ENCODE measurements at places on chromosomes 12 and 14.

DNA sequence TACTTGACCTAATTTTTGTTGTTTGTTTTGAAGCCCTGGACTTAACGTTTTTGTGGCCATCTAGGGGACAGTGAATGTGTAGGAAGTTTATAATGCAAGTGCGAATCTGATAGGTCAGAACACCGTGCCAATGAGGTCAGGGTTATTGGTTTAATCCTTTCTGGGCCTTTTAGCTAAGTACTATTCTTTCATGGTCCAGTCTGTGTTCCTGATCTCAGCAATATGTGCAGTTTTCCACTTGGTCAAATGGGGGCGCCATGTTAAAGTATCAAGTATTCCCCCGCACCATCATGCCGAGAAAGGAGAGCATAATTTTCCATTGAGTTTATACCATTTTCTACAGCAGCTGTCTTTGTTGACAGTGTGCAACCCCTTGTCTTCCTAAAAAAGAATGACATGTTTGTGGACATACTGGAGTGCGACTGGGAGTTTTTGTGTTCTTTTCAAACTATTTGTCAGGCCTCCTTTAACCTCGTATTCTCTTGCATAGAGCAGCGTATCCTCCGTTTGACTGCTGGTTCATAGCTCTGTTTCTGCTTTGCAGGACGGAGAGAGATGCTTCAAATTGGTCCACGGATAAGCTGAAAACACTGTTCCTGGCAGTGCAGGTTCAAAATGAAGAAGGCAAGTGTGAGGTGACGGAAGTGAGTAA, 1.3 kb downstream of the AHSA1 start:
- DNase-seq = peak; percentile 76

- no peak for DNase-seq
Measured at GRCh38 chr14:46571970-46572369, 79.6 kb downstream of the RPL10L start.

DNA sequence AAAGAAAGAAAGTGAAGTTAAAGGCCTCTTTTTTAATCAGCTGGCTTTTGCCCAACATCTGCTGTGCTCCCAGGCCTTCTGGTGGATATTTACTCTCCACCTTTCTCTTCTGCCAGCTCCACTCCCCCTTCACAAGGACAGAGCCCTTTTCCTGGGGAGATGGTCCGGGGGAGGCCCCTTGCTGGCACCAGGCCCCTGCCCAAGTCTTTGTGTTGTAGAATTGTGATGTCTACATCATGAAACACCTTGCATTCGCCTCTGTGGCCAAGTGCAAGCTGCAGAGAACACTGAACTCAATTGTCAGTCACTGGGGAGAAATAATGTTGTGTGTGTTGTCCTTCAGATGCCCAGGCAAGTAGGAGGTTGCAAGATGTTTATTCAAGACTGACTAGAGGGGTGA, 150.3 kb downstream of the DPF3 start:
- no peak for DNase-seq

- no peak for DNase-seq
Measured at GRCh38 chr12:79615596-79616560, 74.9 kb downstream of the PAWR start.

GRCh38 chr12:29012673-29013072, 136.4 kb upstream of the FAR2 start:
- DNase-seq = no peak

DNA sequence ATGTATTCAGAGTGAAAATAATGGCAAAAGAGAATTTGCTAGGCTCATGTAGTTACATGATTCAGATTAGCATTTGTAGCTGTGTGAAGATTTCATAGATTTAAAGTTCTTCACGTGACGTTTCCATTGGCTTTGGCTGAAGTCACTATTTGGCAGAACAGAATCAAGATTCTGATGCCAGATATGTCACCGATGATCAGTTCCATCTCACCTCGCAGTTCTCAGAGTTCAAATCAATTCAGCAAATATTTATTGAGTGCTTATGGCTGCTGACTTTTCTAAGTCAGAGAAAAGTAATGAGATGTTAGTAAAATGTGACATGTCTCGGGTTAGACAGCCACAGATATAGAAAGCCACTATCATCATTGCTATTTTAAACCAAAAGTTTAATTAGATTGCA, 28.4 kb downstream of the ALX1 start:
- no peak for DNase-seq

GRCh38 chr14:33348510-33348909, 409.8 kb downstream of the NPAS3 start:
- no peak for DNase-seq

GRCh38 chr14:90235179-90235976, 21.0 kb upstream of the PSMC1 start:
- DNase-seq = peak; percentile 74

DNA sequence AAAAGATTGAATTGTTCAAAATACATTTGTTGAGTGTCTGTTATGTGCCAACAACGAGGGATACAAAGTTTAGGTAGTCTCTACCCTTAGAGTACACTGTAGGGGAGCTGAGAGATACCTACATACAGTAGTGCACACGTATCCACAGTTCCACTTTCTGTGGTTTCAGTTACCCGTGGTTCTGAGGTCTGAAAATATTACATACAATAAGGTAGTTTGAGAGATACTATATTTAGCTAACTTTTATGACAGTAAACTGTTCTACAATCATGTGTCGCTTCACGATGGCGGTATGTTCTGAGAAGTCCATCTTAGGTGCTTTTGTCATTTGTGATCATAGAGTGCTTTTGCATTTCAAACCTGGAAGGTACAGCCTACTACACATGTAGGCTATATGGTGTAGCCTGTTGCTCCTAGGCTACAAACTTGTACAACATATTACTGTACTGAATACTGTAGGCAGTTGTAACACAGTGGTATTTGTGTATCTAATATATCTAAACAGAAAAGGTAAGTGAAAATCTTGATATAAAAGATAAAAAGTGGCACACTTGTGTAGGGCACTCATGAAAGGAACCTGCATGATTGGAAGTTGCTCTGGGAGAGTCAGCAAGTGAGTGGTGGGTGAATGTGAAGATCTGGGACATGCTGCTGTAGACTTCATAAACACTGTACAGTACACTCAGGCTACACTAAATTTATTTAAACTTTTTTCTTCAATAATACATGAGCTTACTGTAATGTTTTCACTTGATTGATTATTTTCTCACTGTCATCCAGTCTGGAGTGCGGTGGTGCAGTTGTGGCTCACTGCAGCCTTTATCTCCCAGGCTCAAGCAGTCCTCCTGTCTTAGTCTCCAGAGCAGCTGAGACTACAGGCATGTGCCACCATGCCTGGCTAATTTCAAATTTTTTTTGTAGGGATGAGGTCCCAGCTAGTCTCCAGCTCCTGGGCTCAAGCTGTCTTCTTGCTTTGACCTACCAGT, 4.0 kb downstream of the CPSF6 start:
- no peak for DNase-seq

DNA sequence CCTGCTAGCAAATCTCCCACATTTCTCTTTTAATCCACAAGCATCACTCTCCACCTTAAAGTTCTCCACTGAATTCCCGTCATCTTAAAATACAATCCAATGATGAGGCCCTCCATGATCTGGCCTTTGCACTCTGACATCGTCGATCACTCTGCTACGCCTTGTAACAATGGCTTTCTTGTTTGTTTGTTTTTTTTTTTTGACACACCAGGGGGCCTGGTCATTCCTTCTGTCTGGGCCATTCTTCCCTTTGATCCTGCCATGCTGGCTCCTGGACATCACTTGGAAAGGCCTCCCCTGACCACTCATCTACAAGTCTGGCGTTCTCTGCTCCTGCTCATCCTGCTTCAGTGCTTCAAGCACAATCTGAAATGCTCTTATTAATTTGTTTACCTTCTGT, 233.5 kb downstream of the PPM1H start:
- no peak for DNase-seq

DNA sequence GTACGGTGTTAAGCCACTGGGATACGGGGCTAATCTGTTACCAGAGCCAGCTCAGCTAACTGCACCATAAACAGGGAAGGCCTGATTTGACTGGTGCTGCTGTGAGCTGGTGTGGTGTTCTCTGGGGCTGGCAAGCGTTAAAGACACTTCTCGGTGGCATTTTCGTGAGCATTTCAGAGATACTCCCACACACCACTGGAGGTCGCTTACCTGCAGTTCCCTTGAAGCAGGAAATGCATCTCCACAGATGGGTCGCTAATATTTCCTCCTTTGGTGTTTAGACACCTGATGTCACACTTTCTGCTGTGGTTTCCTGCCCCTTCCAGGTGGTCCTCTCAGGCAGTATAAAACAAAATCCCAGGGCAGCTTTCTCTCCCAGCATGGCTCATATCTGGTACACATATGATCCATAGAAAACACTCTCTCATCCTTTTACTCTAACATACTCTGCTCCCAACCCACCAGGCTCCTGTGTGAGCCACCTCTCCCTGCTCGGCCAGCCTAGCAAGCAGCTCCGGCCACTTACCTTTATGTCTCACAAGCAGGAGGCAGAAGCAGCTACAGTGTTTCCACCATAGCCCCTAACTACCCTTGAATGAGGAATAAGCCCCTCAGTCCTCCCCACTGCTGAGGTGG, 129.9 kb upstream of the GRIN2B start:
- DNase-seq = no peak

GRCh38 chr12:21910657-21911056, 30.6 kb downstream of the ABCC9 start:
- DNase-seq = no peak

DNA sequence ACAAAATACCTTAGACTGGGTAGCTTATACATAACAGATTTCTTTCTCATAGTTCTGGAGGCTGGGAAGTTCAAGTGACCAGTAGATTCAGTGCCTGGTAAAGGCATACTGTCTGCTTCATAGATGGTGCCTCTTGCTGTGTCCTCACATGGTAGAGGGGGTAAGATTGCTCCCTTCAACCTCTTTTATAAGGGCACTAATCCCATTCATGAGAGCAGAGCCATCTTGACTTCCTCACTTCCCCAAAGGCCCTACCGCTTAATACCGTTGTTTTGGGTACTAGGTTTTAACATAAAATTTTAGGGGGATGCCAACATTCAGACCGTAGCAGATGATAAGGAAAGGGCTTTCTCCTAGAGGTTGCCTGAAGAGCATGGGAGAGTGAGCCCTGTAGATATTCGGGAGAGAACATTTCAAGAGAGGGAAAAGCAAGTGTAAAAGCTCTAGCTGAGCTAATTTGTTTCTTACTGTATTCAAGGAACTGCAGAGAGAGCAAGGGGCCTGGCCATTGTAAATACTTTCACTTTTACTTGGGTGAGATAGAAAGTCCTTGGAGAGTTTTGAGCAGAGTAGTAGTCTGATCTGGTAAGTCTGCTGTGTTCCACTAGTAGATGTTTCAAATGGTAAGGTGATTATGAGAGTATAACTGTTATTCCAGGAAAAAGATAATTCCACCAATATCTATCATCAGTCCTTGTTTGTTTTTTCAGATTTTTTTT, 27.3 kb downstream of the FRS2 start:
- no peak for DNase-seq

DNA sequence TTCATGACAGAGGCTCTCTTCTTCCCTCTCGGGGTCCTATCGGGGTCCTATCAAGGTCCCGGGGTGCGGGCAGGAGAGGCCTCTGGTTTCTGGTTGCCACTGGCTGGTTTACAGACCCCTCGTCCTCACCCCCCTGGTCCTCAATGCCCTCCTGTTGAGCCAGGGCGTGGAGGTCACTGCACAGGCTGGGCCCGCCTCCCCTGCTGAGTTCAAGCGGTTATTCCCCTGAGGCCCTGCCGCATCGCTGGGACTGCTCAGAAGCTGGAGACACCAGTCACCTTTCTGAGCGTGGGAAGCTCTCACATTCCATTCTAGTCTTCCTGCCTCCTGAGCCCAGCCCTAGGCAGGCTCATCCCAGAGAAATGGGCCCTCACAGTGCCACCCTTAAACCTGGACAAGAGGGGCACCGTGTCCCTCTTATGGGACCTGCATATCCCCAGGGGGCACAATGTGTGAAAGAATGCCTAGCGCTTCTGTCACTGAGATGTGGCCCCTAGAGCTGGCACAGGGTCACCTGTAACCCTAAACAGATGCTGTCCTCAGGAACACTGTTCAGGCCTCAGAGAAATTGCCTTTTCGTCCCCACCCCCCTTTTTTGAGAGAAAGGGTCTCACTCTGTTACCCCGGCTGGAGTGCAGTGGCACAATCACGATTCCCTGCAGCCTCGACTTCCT, 177.7 kb upstream of the RGS6 start:
- DNase-seq = no peak

GRCh38 chr12:26088998-26089397, 35.8 kb downstream of the BHLHE41 start:
- no peak for DNase-seq

DNA sequence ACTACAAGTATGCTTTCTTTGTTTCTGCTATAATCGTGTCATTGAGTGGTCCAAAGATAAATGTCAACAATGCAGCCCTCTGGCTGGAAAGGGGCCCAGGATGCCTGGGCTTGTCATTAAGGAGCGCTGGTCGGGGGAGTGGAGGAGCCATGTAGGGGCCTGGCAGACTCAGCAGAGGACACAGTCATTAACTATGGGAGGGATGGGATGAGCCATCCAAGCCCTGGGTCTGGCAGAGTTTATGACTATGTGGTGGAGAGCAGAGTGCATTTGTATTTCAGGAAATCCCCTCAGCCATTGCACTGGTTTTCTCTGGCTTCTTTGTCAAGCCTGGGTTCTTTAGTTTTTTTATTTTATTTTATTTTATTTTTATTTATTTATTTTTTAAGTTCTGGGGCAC, 243.1 kb downstream of the C12orf75 start:
- no peak for DNase-seq

- DNase-seq = no peak
Measured at GRCh38 chr12:96383991-96384390, 16.2 kb downstream of the CDK17 start.

GRCh38 chr14:74065746-74066575, 18.3 kb downstream of the ALDH6A1 start:
- no peak for DNase-seq

- no peak for DNase-seq
Measured at GRCh38 chr14:20490563-20490962, 14.8 kb upstream of the RNASE10 start.

- no peak for DNase-seq
Measured at GRCh38 chr14:93173943-93174395, 10.7 kb downstream of the MOAP1 start.

DNA sequence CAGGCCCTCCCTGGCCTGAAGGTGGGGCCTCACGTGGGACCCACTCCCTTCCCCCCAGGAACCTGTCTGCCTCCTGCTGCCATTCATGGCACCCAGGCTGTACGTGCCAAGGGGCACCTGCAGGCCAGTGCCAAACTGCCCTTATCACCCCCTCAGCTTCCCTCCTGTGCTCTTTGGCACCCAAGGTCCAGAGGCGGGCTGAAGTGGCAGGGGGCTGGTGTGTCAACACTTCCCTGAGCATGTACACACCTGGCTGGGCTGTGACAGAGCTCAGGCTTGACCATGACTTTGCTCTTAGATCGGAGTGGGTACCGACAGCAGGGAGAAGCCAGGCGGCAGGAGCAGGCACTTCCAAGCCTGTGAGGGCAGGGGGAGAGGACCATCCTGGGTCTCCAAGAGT, 41.6 kb downstream of the HSD17B6 start:
- DNase-seq = no peak

- DNase-seq = peak; percentile 25
Measured at GRCh38 chr12:108305520-108305919, 33.6 kb downstream of the CMKLR1 start.
